ENCODE measurements at places on chromosomes 5 and 9.

- DNase-seq = no peak
Measured at GRCh38 chr9:76718166-76718565, 46.1 kb upstream of the PCA3 start.

DNA sequence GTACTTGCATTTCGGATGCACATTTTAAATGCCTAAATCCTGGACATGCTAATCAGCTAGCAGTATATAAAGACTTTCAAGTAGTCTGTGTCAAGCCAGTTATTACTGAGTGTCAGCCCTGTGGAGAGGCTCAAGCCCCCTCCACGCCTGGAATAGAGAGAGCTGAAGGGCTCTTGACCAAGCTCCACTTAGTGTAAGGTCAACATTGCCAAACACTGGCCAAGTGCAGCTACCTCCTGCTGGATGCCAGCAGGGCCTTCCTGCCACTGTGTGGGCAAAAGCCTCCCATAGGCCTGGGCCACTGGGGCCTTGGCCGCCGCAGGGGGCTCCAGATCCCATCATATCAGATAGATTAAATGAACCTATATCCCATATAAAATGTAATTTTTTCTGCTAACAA lies 239.4 kb upstream of the PANK3 start:
- DNase-seq = no peak

- DNase-seq = no peak
Measured at GRCh38 chr9:37917313-37917731, 13.4 kb upstream of the SLC25A51 start.

DNA sequence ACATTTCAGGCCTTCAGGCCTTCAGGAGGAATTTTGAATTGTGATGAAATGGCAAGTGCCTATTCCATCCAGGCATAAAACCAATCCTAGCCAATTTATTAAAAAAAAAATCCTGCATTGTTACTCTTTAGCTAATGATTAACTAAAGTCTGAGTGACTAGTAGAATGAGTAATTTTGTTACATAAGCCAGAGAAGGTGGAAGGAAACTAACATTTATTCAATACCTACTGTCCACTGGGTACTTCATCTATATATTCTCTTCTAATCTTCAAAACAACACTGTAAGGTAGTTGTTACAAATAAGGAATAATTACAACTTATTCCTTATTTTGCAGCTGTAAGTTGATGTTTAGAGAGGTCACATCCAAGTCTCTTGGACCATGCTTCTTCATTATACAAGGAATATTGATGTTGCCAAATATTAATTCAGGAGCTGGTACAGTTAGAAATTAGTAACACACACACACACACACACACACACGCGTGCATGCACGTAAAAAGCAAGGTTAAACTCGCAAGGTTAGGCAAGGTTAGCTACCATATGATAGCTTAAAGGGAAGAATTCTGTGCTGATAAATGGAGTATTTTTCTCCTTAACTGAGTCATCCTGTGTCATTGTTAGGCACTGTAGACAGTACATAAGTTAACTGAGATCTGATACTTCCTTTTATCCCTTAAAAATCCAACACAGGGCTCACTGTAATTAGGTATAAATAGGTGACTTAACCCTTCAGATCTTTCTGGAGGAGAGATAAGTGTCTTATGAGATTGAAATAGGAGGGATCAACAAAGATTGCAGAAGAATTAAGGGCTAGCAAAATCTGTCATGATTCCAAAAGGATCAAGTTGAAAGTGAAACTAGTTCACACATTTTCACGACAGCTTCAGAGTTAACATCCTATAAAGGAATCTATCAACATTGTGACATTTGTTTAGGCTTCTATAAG lies 596.9 kb downstream of the PDE4D start:
- no peak for DNase-seq

DNA sequence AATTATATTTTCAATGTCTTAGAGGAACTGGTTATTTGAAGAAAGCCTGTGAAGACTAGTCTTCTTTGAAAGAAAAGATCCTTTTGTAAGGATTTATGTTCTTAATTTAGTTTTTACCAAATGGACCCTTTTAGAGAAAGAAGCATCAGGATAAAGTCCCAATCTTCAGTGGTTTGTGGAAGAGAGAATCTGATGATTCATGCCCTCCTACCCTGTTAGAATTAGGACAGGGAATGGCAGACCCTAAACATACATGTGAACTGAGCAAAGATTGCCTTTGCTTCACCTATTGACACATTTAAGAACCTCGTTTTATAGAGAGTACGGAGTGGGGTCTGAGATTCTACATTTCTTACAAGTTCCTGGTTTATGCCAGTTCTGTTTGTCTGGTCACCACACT lies 20.1 kb upstream of the TMEFF1 start:
- no peak for DNase-seq

DNA sequence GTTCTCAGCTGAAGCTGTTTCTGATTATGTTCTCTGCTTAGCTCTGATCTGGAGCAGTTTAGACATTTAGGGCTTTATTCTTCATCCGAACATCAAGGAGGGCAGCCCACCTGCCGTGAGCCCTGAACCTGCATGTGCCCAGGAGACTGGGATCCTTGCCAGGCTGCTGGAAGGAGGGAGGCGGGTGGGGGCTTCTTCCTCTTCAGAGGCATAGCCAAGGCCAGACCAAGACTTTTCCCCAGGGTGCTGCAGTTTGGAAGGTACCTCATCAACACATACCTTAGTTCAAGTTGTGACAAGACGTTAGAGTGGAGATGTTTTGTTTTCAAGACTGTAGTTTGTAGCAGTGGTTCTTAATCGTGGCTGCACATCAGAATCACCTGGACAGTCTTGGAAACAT lies 64.9 kb downstream of the RALGPS1 start:
- no peak for DNase-seq

DNA sequence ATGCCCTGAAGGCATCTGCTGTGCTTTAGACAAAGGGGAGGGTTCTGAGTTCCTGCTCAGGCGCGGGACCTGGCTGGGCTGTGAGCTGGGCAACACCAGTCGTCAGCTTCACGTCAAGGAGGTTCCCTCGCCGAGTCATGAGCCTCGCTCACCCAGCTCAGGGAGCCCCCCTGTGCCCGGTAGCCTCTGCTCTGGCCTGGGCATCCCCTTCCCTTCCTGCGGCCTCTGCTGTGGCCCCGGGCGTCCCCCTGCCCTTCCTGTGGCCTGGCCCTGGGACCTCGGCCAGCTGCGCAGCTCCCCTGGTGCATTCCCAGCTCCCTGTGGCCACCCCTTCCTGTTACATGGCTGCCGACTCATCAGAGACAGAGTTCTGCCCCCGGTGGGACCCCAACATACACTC lies 29.8 kb downstream of the TERT start:
- DNase-seq = no peak

DNA sequence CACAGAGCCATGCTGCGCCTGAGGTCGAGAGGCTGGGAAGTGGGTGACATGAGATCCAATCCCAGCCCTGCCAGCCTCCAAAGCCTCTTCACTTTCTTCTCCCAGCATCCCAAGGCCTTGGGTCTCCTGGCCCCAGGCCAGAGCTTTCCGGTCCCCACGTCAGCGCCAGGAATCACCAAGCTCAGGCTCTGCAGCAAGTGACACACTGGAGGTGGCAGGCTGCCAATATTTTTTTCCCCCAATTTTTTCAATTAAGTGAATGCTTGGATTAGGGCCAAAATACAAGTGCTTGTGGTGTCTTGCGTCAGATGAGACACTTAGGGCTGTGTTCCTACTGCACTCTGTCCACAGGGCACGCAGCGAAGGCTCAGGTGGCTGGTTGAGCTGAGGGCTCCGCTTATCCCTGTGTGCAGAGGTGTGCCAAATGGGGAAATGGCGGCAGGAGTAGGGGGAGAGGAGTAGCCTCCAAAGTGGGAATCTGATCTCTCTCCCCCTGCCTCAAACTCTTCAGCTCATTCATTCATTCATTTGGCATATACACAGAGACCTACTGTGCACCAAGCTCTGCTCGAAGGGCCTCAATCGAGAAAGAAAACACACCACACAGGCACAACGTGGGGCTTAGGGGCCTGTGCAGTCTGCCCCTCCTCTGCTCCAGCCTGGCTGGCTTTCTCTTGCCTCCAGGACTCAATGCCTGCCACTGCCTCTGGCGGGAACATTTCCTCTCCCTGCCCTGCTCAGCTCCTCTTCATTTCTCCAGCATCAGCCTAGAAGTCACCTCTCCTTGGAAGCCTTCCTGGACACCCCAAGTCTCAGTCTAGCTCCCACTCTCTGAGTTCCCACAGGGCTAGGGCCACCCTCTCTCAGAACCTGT lies 16.6 kb downstream of the SH3PXD2B start:
- DNase-seq = no peak

- no peak for DNase-seq
Measured at GRCh38 chr5:116444373-116445295, 130.0 kb downstream of the SEMA6A start.

GRCh38 chr9:69223605-69224004 lies 49.5 kb downstream of the TJP2 start:
- DNase-seq = no peak

DNA sequence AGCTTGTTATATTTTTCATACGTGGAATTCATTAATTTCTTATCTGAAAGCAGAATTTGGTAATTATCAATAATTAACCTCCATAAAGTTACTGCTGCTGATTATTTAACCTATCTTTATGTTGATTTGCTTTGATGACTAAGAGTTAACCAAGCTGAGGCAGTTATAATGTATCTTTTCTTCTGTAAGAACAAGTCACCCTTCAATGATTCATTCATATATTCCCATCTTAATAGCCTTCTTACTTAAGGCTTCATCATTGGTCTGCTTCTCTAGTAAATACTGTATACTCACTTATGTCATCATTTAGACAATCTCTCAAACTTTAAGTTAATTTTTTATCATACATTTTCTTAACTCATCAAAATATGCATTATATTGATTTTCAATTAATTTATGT lies 592.2 kb downstream of the ANXA1 start:
- no peak for DNase-seq

DNA sequence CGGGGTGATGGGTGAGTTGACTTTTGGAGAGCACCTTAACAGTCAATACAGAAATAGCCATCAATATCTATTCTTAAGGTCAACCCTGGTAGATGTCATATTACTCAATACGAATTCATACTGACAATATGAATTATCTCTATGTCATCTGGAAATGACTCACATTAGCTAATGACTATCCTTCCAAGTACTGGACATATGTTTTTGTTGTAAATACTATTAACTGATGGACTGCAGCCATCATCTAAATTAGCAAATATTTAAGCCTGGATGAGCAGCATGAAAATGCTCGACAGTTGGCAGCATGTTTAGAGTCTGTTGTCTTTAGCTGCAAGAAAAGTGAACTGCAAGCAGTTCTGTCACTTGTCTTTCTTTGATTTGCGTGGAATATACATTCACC lies 19.6 kb upstream of the ISOC1 start:
- DNase-seq = no peak

DNA sequence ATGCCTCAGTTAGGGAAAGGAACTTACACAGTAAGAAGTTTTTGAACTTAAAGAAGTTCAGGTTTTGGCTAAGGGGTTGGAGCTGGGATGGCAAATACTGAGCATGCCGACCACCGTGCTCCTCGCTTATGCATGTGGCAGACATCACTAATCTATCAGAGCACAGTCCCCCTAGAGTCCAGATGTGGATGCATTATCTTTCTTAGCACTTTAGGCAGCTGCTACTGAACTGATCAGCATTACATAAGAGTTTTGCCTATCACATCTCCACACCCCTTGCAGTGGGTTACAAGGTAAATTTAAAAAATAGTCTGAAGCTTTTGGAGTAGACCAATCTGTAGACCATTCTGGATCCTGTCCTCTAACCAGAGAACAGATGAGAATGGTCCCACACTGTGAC lies 22.4 kb downstream of the MACIR start:
- DNase-seq = no peak

- DNase-seq = no peak
Measured at GRCh38 chr5:128015978-128016377, 67.6 kb upstream of the SLC12A2 start.

DNA sequence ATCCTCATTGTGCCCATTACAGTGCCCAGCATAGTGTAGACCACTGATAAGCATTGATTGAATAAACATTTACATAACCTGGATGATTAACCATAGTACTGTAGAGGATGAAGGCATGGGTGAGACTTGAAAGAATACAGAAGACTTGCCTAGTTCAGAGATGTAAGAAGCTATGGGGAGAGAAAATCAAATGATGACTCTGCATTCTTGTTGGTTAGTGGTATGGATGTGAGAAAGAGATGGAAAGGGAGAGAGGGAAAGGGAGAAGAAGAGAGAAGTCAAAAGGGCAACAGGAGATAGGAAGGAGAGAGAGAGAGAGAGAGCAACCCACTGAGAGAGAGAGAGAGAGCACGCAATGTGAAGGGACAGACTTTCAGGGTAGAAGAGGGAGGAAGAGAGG lies 26.8 kb downstream of the YIPF5 start:
- DNase-seq = no peak

DNA sequence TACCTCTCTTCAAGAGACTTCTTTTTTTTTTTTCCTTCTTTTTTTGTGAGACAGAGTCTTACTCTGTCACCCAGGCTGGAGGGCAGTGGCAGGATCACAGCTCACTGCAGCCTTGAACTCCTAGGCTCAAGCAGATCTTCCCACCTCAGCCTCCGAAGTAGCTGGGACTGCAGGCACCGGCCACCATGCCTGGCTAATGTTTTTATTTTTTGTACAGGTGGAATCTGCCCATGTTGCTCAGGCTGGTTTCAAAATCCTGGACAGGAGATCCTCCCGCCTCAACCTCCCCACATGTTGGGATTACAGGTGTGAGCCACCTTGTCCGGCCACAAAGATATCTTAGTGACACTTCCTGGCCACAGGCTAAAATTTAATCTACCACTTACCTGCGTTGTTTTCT lies 42.9 kb upstream of the F2RL1 start:
- DNase-seq = no peak

- DNase-seq = no peak
Measured at GRCh38 chr5:52648726-52649125, 139.0 kb upstream of the ITGA1 start.

- DNase-seq = no peak
Measured at GRCh38 chr5:178292826-178293205, 60.2 kb upstream of the PHYKPL start.

DNA sequence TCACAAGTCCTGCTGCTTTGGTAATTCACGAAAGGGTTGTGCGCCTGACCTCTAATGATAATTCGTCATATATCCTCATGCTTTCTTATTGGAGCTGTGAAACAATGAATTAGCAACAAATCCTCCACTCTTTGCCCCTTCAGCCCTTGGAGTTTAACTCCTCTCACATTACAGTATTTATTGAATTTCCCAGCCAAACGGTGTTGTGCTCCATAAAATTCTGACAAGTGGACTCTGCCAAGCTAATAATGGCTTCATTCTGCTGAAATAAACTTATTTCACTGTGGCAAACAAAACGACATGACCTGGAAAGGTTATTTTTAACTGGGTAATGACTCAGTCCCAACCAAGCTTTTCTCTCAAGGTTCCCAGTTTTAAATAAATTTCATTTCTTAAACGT lies 984.4 kb upstream of the DMAC1 start:
- no peak for DNase-seq

- DNase-seq = no peak
Measured at GRCh38 chr5:10354048-10354872, 765 bp downstream of the MARCHF6 start.

GRCh38 chr9:72665421-72665820 lies 144.0 kb downstream of the TMC1 start:
- DNase-seq = no peak
